ENCODE measurements at places on chromosomes 12 and 14.
A peak's percentile ranks its signal among the peaks of the same experiment; 100 is the strongest.

DNA sequence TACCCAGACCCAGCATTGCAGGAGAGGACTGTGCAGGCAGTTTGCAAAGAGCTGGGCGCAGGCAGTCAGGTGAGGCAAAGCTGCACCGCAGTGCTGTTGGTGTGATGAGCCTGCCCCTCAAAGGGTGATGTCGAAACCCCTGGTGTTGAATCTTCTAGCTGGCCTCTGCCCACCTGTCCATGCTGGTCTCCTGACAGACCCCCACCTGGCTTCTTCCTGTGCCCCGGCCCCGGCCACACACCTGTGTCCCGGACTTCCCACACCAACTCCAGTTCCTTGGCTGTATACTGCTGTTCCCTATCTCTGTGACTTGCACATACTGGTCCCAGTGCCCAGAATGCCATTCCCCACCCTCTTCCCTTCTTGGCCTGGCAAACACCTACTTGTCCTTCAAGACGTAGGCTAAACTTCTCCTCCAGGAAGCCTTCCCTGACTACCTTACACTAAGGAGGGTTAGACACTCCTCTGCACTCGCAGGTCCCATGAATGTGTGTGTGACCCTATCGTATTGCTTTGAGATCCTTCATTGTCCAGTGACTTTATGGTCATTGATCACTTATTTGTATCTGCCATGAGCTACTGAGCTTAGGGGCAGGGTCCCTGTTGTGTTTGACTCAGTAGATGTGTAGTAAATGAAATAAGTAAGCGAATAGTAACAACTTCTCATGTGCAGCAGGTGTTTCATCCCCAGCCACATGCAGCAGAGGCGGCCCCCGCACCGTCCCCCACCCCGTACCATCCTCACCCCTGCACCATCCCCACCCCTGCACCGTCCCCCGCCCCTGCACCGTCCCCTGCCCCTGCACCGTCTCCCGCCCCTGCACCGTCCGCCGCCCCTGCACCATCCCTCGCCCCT, 37.4 kb downstream of the ESRRB start:
- no peaks in the 10 kb centered on the region for H3K36me3 ChIP-seq
- peaks cover 29% of the 10 kb centered on the region for H3K27me3 ChIP-seq
- DNase-seq = no peak
- H3K27ac ChIP-seq = no peak overlapping the region
- H3K4me1 ChIP-seq = peaks cover 14% of the 10 kb centered on the region
- H3K4me3 ChIP-seq = no peak overlapping the region

DNA sequence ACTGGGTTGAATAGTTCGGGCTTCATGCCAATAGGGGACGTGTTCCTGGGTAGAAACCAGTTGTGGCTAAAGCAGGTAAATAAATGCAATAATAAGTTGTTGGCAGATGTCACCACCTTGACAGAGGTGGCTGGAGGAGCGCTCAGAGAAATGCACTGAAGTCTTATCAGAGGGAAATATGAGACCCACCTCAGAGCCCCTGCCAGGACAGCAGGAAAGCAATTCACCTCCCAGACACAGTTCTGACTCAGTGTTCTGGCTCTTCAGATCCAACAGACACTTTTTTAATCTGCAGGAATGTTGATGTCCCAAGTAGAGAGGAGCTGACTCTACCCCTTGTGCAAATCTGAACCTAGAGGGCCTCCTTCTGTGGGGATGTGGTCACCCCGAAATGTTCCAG, 687.1 kb upstream of the FBXO33 start:
- no peak for DNase-seq
- H3K4me1 ChIP-seq = peaks cover 14% of the 10 kb centered on the region
- H3K4me3 ChIP-seq = no peak overlapping the region
- no peak overlapping the region for H3K27ac ChIP-seq
- no peaks in the 10 kb centered on the region for H3K27me3 ChIP-seq

DNA sequence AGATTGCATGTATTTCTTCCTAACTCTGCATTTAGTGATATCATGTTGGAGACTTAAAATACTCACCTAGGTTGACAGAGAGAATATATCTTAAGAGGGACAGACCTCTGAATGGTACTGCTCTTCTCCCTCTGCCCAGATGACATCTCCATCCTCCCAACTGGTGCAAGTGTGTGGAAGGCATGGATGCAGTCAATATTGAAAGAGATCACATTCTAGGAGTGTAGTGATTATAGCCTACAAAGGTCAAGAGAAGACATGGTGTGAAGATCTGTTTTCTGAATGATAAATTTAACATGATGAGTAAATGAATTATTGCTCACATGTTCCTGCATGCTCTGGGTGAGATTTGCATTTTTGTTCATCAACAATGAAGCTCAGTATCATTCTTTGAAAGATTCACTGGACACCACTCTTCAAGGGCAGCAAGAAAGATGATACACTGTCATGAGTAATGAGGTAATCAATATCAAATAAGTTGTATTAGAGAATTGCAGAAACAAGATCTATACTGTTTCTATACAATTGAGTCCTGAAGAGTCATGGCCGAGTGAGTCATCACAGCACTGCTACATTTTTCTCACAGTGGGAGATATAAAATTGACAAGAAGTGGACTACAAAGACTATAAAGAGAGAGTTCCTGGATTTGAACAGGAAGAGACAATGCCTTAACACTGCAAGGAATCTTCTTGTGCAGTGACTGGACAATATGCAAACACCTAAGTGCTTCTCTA, 183.3 kb upstream of the KRR1 start:
- no peak overlapping the region for H3K4me3 ChIP-seq
- DNase-seq = no peak
- H3K27ac ChIP-seq = no peak overlapping the region
- peaks cover 19% of the 10 kb centered on the region for H3K4me1 ChIP-seq
- H3K36me3 ChIP-seq = no peaks in the 10 kb centered on the region

DNA sequence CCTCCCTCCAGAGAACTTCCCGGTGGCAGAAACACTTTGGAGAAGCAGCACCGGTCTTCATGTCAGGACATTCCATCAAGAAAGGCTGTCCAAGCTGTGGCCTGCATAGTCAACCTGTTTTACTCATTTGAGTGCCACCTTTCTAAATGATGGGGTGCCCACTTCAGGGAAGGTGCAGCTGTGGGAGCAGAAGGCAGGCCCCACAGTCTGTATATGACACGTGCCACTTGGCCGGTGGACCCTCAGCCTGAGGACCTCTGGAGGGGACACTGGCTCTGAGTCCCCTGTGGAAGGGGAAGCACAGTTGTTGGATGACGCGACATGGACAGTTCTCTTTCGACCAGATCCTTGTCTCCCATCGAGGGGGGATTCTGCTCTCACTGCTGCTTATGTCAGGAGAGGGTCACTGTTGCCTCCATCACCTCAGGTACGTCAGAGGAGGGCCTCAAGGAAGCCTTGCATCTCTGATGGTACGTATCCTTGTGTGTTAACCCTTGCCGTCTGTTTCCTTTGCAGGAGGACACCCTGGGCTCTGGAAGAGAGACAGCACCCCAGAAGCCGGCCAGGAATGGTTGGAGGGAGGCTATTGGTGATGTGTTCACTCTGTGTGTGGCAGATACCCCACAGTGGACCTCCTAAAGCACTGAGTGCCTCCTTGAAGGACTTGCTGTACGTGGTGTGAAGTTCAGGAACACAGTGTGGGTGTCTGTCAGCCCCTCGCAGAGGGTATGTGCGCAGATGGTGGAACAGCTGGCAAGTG, 132.1 kb upstream of the RTL1 start:
- H3K27ac ChIP-seq = no peak overlapping the region
- H3K4me3 ChIP-seq = no peak overlapping the region
- H3K4me1 ChIP-seq = no peaks in the 10 kb centered on the region
- no peak for DNase-seq
- no peaks in the 10 kb centered on the region for H3K36me3 ChIP-seq

GRCh38 chr12:122204167-122205052, 901 bp downstream of the B3GNT4 start:
- peaks cover 6% of the 10 kb centered on the region for H3K36me3 ChIP-seq
- peaks cover 64% of the 10 kb centered on the region for H3K27me3 ChIP-seq
- H3K27ac ChIP-seq = no peak overlapping the region
- peak; percentile 32 for DNase-seq
- peak overlapping the region; percentile 84 for H3K4me3 ChIP-seq

DNA sequence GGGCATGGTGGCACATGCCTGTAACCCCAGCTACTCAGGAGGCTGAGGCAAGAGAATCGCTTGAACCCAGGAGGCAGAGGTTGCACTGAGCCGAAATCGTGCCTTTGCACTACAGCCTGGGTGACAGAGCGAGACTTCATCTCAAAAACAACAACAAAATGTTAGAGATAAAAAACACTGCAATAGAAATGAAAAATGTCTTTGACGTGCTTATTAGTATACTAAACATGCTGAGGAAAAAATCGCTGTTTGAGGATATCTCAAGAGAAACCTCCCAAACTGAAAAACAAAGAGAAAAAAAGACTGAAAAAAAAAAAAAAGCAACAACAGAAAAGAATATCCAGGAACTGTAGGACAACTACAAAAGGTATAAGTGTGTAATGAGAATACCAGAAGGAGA, 15.2 kb upstream of the APOLD1 start:
- H3K4me3 ChIP-seq = no peak overlapping the region
- no peak for DNase-seq
- no peak overlapping the region for H3K27ac ChIP-seq
- no peaks in the 10 kb centered on the region for H3K27me3 ChIP-seq
- no peaks in the 10 kb centered on the region for H3K4me1 ChIP-seq
- H3K36me3 ChIP-seq = peaks cover 7% of the 10 kb centered on the region

GRCh38 chr12:57535764-57536596, 11.0 kb downstream of the DCTN2 start:
- no peak overlapping the region for H3K4me3 ChIP-seq
- peaks cover 13% of the 10 kb centered on the region for H3K36me3 ChIP-seq
- no peaks in the 10 kb centered on the region for H3K27me3 ChIP-seq
- no peak for DNase-seq
- H3K4me1 ChIP-seq = peaks cover 8% of the 10 kb centered on the region
- H3K27ac ChIP-seq = peak overlapping the region; percentile 16

GRCh38 chr12:102681747-102682146, 201.4 kb upstream of the IGF1 start:
- H3K4me1 ChIP-seq = no peaks in the 10 kb centered on the region
- H3K36me3 ChIP-seq = no peaks in the 10 kb centered on the region
- no peak overlapping the region for H3K4me3 ChIP-seq
- no peak overlapping the region for H3K27ac ChIP-seq
- H3K27me3 ChIP-seq = no peaks in the 10 kb centered on the region
- DNase-seq = no peak

GRCh38 chr14:60760209-60760608, 25.6 kb downstream of the MNAT1 start:
- no peak overlapping the region for H3K27ac ChIP-seq
- no peaks in the 10 kb centered on the region for H3K36me3 ChIP-seq
- DNase-seq = no peak

GRCh38 chr12:119949594-119949993, 39.4 kb upstream of the BICDL1 start:
- H3K27me3 ChIP-seq = no peaks in the 10 kb centered on the region
- no peaks in the 10 kb centered on the region for H3K4me1 ChIP-seq
- H3K4me3 ChIP-seq = no peak overlapping the region
- H3K36me3 ChIP-seq = no peaks in the 10 kb centered on the region
- no peak overlapping the region for H3K27ac ChIP-seq
- no peak for DNase-seq

DNA sequence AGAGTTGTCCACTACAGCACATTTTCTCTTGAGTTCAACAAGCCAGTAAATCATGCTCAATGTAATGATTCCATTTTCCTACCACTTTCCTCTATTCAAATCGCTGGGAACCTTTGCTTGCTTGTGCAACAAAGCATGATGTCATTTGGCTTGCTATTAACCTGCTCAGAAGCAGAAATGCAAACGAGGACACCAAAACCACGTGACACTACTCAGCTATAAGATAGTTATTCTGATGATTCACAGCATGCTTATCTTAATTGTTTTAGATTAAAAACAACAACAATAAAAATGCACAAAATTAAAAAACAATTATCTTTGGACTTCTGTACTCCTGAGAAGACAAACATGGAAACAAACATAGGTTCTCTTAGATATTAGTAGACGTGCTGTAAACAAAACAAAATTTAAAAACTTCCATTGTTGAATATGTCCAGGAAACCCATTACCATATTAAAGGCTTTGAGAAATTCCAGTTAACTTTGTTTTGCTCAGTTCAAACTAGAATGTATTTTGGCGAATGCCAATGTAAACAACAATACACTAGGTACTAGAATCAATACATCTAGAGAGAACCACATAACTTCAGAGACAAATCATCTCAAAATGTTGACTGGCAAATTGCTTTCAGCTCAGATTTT, 77.5 kb upstream of the KRAS start:
- H3K27me3 ChIP-seq = no peaks in the 10 kb centered on the region
- DNase-seq = no peak
- H3K36me3 ChIP-seq = no peaks in the 10 kb centered on the region

DNA sequence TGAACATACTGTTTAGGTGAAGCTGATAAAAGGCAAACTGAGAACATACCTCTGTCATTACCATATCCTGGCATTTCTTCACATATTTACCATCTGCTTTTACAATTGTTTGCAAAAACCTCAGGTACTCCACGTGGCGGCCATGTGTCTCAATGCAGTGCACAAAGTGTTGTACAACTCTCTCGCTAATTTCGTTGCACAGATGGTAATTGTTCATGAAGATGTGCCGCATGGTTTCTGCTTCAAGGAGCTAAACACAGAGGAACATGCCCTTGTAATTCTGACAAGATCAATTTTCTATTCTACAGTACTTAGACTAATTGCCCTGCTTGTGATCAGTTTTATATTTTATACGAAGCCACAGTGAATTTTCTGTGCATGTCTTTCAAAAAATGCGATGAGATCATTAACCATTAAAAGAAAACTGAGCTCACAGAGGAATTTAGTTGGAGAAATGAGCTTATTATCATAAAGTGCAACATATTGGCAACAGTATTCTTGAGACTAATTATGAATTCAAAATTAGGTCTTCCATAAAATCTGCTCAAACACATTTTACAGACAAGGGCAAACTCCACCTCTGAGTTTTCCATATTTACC, 233.8 kb downstream of the ITPR2 start:
- no peaks in the 10 kb centered on the region for H3K27me3 ChIP-seq
- H3K27ac ChIP-seq = no peak overlapping the region
- no peak for DNase-seq

DNA sequence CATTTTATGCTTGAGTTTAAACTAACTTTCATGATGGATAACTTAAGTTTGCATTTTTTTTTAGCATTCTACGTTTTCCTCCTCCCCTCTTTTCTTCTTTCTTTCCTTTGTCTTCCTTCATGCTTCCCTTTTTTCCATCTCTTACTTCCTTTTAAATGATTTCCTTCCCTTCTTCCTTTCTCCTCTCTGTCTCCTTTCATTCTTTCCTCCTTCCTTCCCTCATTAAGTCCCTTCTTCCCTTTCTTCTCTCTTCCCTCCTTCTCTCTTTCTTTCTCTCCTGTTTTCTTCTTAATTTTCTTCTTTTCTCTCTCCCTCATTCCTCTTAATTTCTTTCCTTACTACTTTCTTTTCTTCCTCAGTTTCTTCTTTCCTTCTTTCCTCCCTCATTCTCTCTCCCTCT, 376.0 kb downstream of the LRIG3 start:
- no peaks in the 10 kb centered on the region for H3K36me3 ChIP-seq
- no peak overlapping the region for H3K27ac ChIP-seq
- no peak overlapping the region for H3K4me3 ChIP-seq
- DNase-seq = no peak

- no peak overlapping the region for H3K4me3 ChIP-seq
- H3K4me1 ChIP-seq = peaks cover 8% of the 10 kb centered on the region
- no peaks in the 10 kb centered on the region for H3K27me3 ChIP-seq
- DNase-seq = no peak
- H3K27ac ChIP-seq = peak overlapping the region; percentile 58
- H3K36me3 ChIP-seq = no peaks in the 10 kb centered on the region
Observed at GRCh38 chr12:26239122-26239851, 43.9 kb downstream of the SSPN start.
